Stimulated activated CD4-positive, alpha-beta T cell treated with anti-CD3 and anti-CD28 coated beads, Interleukin-12 subunit alpha, Interleukin-12 subunit beta, amount 100 ng/mL, for 48 hours (primary cell): ENCODE measurements at places on chromosomes 16 and 17.

DNA sequence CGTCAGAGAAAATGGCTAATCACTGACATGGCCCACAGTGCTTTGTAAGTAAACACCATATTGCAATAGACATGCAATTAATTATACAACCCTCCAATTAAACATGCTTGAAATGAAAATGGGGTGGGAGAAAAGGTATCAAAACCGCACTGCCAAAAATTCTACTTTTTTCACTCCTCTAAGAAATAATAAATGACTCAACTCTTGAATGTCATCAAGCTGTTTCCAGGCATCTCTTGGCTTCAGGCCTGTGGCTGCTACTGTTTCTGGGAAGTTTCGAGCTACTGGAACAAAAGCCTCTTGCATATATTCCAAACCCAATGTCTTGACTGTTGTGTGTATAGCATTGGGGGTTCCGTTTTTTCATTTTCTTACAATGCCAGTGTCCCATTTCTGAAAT lies 412.6 kb downstream of the RBFOX1 start:
- no peak for DNase-seq

DNA sequence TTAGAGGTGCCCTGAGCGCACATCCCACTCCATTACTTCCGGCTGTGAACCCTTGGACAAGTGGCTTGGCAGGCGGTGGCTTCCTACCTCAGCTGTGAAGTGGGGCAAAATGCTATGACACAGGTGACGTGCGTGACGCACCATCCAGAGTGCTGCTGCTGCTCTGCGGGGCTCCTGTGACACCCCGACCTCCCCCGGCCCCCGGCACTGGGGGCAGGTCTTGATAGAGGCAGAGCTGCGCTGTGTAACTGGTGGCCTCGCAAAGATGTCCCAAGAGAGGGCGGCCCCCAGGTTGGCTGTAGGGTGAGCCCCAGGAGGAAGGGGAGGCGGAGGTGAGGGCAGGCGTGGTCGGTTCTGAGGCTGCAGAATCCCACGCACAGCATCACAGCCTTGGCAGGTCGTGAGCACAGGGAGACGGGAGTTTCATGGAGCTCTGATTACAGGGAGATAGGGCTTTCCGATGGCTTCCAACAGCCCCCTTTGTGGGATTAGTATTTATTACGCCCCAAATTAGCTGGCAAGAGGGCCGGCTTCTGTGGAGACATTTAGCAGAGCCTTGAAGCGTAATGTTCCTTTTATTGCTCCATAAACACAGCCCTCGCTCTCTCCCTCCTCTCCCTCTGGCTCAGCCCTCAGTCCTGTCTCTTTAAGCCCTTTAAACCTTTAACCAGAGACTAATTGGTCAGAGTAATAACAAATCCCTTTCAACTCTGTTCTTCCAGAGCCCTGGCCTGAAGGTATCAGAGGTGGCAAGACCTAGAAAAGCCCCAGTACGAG lies 328.1 kb downstream of the C16orf95 start:
- no peak for DNase-seq

DNA sequence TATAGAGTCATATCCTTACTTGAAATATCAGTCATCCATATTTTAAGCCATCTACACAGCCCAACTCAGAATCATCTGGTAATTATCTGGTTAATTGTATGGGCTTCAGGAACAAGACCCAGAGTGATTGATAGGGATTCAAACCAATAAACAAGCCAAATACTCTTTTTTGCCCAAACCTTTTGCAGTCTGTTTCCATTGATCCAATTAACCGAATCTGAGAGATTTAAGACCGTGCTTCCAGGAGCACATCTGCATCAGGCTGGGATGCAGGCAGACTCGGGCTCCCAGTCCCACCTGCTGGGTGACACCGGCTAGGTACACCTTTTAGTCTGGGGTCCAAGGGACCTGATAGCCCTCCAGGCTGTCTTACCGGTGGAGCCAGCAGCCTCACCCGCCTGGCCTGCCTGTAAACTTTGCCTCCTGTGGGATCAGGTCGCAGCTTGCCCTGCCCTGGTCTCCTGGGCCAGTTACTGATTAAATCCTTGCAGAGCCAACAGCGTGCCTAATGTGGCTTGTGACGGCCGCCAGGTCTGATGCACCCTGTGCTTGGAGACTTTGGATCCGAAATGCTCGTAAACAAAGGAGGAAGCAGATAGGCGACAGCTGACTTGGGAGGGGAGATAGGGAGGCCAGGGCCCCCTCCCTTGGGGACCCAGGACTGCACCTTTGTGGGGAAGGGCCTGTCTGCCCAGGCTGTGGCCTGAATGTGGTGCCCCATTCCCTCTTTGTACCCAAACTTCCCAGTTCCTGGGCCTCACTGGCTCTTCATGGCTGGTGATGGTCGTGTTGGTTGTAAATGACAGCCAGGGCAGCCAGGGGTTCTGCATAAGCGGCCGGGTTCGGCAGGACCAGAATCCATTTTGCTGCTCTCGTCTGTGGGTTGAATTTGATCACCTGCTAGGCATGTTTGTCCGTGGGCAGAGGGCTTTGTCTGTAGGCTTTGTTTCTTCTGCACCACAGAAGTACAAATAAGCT lies 3.8 kb downstream of the CMIP start:
- DNase-seq, result no peak

- no peak for DNase-seq
These were observed 25.5 kb downstream of the SERPINF1 start for GRCh38 chr17:1787301-1787902.

GRCh38 chr17:73973586-73974409 lies 229.7 kb upstream of the RPL38 start:
- no peak for DNase-seq

GRCh38 chr17:62860962-62861873 lies 53.1 kb upstream of the MARCHF10 start:
- no peak for DNase-seq

DNA sequence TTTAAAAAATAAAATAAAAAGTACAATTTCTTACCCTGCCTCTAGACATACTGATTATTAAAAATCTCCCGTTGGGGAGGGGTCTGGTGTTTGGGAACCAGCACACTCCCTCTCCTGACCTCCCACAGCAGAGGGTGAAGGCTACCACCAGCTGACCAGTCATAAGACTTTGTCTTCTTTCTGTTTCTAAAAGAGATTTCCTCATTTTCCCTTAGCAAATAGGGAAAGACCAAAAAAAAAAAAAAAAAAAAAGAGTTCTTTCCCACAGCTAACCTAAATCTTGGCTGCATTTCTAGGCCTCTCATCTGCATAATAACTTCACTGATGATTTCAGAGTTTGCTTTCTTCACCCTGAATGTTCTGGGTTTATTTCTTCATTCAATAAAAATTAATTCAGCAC lies 30.3 kb downstream of the CDK5RAP3 start:
- no peak for DNase-seq

DNA sequence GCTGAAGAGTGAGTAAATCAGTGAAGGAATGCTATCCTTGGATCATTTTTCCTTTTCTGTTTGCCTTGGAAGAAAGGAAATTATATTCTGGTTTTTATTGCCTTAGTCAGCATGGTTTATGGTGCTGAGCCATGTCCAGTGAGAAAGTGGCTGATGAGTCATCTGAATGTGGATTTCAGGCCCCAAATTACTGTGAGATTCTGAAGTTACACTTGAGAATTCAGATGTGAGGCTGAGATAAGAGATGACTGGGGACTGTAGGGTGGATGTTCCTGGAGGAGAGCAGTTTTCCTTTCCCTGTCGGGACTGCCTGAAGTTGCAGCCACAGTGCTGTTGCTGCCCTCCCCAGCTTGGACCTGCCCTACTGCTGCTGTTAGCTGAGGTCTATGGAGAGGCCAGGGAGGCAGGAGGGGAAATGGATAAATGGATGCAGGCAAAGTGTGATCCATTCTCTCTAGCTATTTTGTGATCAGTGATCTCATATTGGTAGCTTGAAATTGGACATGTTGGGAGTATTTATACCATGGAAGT lies 4.2 kb upstream of the MAP3K14 start:
- DNase-seq, result no peak

DNA sequence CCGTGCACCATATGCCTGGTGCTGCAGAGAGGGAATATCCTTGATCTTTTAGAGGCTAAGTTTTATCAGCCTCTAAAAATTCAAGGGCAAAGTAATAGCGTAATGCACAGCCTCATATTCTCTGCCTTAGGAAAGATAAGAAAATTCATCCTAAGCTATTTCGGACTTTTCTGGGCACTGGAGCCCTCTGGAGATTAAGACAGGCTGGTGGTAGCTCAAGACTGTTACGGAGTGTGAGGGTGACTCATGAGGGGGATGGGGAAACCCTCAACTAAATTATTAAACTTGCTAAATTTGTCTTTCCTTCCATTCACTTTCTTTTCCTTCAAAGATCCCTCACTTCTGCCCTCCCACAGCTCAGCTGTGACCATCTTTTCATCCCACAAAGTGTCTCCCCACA lies 73.3 kb downstream of the RPH3AL start:
- DNase-seq, result no peak

- peak; percentile 23 for DNase-seq
These were observed 9.4 kb downstream of the C16orf89 start for GRCh38 chr16:5056352-5056751.

DNA sequence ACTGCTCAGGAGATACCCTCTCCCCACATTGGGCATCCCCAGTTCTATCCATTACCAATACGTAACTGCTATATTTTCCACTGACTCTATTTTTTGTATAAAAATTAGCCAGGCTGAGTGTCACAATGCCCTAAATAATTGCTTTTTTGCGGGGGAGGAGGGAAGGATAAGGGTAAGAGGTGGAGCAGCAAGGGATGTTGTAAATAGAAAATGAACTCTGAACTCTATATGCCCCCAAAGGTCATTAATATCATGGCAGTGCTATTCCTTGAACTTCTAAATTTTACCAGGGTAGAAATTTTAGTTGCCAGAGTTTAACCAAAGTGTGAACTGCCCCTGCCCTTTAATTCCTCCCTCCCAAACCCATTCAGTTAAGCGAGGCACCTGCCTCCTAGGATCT lies 118.7 kb downstream of the SKAP1 start:
- no peak for DNase-seq

DNA sequence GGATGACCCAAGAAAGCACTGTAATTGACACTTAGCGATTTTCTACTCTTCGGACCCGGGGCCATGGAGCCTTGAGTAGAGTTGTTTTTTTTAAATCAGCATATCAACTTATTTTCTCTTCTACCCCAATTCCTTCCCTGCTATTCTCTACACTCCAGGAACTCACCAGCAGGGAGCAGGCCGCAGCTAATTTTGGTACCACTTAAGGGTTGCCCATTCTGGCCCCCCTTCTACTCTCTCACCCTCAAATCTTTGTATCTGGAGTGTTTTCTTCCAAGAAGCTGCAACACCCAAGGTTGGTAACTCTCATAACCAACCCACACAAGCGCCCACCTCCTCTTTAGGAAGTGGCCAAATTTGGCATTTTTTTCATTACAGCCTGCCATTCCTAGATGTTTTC lies 5.5 kb upstream of the ERAL1 start:
- DNase-seq, result no peak

DNA sequence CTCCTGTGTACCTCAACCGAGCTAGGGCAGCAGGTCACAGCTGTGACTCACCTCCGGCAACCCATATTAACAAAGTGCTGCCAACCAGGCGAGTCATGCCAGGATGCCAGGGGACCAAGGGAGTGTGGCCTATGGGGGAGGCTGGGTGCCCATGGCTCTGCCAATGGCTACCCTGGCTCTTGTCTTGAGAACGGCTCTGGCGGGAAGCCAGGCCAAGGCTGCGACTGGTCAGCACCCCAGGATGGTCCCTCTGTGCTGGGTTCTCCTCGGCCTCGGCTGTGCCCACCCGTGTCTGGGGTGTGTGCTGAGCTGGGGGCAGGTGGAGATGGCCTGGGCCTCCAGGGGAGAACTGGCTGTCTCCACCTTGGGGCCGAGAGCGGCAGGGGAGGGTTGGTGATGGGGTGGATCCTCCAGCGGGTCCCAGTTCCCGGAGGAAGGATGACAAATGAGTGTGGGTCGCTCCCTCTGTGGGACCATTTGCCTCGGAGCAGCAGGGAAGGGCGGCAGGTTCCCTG lies 75.8 kb downstream of the MRC2 start:
- no peak for DNase-seq

DNA sequence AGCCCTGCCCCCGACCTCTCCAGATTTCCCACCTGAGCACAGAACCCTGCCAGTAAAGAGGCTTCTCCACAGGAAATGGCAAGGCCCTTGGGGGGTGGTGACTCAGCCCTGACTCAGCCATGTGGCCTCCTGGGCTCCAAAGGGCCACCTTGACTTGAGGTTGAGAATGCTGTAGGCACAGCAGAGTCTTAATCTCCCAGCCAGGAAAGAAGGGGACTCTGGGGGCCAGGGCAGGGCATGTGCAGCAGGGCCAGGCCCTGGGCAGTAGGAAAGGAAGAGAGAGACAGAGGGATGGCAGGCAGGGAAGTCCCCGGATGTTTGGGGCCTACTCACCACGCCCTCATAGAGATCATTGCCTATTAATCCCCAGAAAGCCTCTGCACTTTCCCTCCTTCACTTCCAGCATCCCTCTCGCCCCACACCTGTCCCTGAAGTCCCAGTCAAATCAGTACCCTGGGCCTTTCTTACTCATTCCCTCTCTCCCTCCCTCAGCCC lies 4.8 kb upstream of the ITGA3 start:
- DNase-seq, result peak; percentile 75

- DNase-seq, result no peak
These were observed 284.1 kb downstream of the SOX9 start for GRCh38 chr17:72404872-72405271.

DNA sequence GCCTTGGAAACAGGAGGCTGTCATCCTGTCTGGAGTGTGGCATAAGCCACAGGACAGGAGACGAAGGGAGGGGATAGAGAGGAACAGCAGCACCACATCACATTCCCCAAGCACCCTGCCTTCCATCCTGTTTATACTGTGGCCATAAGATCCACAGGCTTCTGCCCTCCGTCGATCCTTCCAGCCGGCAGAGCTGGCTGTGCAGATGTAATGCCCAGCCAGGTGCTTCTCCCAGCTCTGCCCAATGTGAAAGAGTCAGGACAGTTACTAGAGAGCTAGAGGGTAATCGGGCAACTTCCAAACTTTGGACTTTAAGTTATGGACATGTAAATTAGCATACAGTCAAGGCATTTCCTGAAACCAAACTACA lies 368.4 kb downstream of the SOX9 start:
- no peak for DNase-seq

- DNase-seq, result no peak
These were observed 8.5 kb upstream of the YPEL3 start for GRCh38 chr16:30104492-30104891.

DNA sequence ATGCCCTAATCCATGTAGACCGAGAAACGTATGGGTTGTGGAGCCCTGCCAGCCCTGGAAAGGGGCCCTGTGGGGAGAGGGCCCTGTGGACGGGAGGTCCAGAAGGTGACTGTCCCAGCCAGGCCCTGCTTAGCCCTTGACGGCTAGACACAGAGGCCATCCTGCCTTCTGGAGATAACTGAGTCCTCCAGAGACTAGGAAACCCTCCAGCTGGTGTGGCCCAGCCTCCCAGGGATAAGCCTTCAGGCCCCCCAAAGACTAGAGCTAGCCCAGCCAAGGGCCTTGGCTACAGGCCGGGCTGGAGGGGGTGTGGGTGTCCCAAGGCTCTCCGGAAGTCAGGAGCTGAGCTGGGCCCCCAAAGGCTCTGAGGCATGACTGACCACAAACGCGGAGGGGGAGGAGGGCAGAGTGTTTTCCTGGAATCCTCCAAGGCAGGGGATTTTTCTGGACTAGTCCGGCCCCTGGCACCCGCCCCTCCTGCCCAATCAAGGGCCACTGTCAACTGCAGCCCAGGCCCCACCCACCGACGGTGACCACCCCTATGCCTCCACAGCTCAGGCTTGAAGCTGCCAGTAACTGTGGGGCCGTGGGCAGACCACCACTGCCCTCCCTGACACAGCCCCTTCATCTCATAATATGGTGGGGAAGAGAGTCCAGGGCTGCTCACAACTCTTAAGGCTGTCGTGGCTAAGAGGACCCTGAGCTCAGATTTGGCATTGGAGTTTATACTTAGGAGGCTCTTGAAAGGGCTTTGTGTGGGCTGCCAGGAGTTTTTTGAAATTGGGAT lies 885 bp upstream of the VASN start:
- DNase-seq, result no peak
